Fibroblast of the conjunctiva (primary cell): ENCODE measurements at places on chromosomes 13 and 19.

DNA sequence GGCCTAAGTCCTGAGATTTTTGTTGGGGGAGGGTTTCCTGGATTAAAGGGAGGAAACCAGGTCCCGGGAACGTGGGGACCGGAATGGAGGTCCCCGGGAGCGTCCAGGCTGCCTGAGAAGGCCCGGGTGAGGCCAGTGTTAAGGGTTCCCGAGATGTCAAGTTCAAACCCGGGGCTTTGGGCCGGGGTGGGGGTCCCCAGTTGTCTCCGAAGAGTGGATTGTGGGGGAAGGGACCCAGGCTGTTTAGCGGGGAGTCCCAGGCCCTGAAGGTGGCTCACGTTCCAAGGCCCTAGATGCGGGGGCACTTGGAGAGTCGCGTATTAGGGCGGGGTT lies 262 bp downstream of the COX7A1 start:
- no peak for DNase-seq

GRCh38 chr13:112056739-112057438 lies 10.1 kb upstream of the SOX1 start:
- DNase-seq = no peak

GRCh38 chr19:29614046-29614445 lies 8.0 kb downstream of the POP4 start:
- no peak for DNase-seq

DNA sequence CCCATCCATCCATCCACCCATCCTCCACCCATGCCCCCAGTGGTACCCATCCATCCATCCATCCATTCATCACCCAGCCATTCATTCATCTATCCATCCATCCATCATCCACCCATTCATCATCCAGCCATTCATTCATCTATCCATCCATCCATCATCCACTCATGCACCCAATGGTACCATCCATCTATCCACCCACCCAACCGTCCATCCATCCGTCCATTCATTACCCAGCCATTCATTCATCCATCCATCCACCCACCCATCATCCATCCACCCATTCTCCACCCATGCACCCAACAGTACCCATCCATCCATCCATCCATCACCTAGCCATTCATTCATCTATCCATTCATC lies 5.3 kb downstream of the PLPPR3 start:
- no peak for DNase-seq

- peak; percentile 61 for DNase-seq
Measured at GRCh38 chr13:24032252-24032651, 128.3 kb upstream of the SPATA13 start.

GRCh38 chr13:26855921-26856320 lies 95.3 kb upstream of the GPR12 start:
- DNase-seq = no peak

- DNase-seq = peak; percentile 85
Measured at GRCh38 chr13:59112221-59112718, 1051.5 kb downstream of the DIAPH3 start.

GRCh38 chr13:90956031-90956430 lies 391.5 kb upstream of the MIR17HG start:
- no peak for DNase-seq

DNA sequence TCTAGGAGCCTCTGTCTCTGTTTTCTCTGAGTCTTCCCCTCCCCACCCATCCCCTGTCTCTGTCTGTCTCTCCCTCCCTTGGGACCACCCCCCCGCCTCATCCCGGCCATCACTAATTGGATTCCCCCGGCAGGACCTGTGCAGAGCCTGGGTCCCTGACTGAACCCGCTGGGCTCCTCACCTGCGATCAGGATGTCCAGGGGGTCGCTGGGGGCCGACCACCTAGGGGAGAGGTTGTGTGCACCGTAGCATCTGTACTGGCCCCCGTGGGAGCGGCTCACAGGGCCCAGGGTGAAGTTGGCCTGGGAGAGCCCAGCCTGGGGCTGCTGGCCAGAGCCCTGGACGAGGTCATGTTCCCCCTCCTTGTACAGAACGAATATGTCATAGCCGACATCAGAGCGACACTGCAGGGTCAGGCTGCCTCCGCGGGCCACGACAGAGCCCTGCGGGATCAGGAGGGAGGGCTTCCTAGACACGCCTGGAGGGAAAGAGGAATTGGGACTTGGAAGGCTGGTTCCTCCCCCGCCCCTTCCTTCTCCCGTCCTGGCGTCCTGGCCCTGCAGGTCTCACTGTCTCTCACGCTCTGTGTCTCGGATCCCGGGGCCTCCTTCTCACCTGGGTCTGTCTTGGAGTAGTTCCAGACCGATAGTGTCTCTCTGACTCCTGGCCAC lies 1.8 kb downstream of the LILRB5 start:
- no peak for DNase-seq

- no peak for DNase-seq
Measured at GRCh38 chr13:48564056-48564455, 31.2 kb upstream of the RCBTB2 start.

DNA sequence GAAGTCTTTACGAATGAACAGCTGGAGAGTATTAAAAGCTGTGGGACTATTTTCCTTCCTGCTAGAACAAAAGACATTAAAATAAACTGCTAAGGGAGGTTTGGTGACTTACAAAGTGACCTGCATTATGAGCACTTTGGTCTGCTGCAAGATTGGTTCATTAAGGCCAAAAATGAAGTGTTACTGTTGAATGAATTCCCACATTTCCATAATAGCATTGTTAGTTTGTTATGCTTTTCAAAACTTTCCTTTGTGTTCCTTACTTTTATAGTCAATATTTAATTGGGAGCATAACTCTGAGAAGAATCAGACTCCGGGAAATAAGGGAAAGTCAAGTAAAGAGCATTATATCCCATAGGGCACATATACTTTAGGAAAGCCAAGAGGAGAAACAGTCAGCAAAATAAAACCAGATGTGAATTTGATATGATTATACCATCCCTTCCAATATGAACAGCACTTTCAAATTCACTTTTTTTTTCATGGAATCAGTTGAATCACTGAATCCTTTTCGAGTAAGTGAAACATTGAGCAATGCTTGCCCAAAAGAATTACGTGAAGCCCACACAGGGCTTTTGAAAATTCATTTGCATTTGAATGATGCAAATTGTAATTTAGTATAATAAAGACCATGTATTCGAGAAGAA lies 112.6 kb downstream of the KCTD12 start:
- peak; percentile 29 for DNase-seq

GRCh38 chr13:28568286-28568685 lies 73.4 kb upstream of the FLT1 start:
- DNase-seq = no peak

- no peak for DNase-seq
Measured at GRCh38 chr19:43489310-43489709, 15.2 kb downstream of the PHLDB3 start.

GRCh38 chr13:43006893-43007631 lies 15.0 kb upstream of the EPSTI1 start:
- no peak for DNase-seq

- no peak for DNase-seq
Measured at GRCh38 chr13:71290963-71291841, 575.8 kb downstream of the DACH1 start.

- no peak for DNase-seq
Measured at GRCh38 chr13:99217461-99218110, 16.9 kb downstream of the UBAC2 start.

DNA sequence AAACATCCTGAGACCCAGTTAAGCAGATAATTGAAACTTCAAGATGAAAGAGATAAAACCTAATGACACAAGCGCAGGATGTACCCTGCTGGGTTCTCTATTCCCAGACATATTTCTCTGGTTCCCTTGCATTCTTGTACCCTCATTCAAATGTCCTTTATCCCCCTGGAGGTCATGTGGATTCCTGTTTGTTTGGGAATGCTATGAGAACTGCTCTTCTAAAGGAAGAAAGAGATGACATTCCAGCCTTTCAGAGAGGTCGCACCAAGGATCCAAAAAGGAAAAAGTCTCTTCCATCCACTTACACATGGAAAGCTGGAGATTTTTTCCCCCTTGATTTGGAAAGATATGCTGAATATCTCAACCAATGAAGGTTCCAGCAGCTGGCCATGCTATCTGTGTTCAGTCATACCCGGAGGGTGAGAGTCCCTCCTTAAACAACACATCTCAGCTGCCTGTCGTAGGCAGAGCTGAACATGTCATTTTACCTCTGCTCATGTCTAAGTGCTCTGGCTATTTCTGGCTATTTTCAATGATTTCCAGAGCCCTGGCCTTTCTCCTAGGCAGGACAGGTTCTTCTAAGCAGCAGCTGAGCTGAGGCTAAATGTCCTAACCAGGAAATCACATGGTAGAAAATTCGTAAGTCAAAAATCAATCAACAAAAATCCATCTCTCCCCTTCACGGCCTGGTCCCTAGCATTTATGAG lies 52.5 kb downstream of the C13orf42 start:
- no peak for DNase-seq
